ENCODE measurements at places on chromosomes 5 and 9. TPM values are rescaled to one million over a fixed set of nuclear protein-coding genes. Genes with fewer than 3 reads are reported as not detected.
A peak's percentile ranks its signal among the peaks of the same experiment; 100 is the strongest.

The PTGER4 gene
- total RNA-seq = 1.0 TPM

GRCh38 chr9:93210974-93211653, 27.2 kb downstream of the WNK2 start:
- DNase-seq = no peak

DNA sequence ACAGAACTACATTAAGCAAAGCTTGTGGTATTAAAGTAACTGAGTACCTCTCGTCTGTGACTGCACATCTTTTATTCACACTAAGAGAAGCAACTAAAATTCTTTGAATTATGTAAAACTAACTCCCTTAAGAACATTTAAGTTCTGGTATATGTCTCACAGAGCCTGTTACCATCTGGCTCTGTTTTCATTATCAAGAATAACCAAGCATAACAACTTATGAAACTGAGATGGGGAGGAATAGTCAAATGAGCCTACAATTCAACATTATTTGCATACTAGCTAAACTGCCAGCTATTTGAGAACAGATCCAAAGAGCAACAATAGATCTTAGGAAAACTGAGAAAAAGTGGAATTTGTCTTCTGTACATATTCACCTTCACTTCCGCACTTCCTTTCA, 25.3 kb upstream of the ISOC1 start:
- no peak for DNase-seq

DNA sequence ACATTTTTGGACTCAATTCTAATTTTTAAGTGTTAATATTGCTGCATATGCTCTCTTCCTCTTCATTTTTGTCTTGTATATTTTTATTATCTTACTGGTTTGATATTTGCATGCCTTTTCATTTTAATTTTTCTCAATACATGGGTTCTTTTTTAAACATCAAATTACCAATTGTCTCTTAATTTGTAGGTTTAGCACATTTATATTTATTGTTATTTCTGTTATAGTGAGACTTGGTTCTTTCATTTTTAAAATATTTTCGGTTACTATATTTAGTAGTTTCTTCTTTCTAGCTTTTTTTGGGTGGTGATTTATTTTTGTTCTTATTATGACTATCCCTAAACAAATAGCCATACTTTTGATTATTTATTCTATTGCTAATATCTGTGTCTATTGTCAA, 19.4 kb downstream of the SPINK5 start:
- no peak for DNase-seq

The PCDHGC3 gene
- 28.1 TPM for total RNA-seq

The NMUR2 gene
- total RNA-seq = not detected

- peak; percentile 55 for DNase-seq
These were observed 9.2 kb upstream of the RARS1 start for GRCh38 chr5:168477060-168477459.

DNA sequence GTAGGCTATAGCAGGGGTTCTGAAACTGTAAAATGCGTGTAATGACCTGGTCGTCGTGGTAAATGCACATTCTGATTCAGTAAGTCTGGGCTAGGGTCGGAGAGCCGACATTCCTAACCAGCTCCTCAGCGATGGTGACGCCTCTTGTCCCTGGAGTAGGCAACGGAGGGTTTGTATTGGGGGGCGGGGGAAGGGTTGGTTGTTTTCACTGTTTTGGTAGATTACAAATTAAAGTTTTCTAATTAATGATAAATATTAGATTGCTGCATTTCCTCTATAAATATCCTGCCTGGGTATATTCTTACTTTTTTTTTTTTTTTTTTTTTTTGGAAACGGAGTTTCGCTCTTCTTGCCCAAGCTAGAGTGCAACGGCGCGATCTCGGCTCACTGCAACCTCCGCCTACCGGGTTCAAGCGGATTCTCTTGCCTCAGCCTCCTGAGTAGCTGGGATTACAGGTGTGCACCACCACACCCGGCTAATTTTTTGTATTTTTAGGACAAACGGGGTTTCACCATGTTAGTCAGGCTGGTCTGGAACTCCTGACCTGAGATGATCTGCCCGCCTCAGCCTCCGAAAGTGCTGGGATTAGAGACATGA, 566 bp upstream of the ALDH7A1 start:
- DNase-seq = no peak

The CCNI2 gene
- 1.2 TPM for total RNA-seq

DNA sequence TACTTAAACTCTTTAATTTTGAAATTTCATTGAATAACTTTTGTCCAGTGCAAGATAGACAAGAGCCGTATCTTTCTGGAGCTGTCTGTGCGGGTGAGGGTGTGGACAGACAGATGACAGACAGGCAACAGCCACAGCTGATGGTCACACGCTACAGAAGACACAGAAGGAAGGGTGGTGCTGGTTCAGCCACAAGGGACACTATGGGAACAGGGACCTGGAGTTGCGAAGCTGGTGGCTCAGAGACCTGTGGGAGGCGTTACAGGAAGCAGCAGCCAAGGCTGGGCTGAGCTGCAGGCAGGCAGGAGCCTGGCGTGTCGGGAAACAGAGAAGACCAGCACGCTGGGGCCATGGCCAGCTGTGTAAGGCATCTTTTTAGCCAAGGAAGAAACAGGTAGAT, 104.4 kb downstream of the WNK2 start:
- DNase-seq = peak; percentile 79

- no peak for DNase-seq
These were observed 86.0 kb upstream of the TBC1D2 start for GRCh38 chr9:98341157-98342097.

The ANKDD1B gene
- total RNA-seq = 1.9 TPM

The PIP5KL1 gene
- total RNA-seq = 7.8 TPM

The SHISAL2B gene
- total RNA-seq = 106 TPM

DNA sequence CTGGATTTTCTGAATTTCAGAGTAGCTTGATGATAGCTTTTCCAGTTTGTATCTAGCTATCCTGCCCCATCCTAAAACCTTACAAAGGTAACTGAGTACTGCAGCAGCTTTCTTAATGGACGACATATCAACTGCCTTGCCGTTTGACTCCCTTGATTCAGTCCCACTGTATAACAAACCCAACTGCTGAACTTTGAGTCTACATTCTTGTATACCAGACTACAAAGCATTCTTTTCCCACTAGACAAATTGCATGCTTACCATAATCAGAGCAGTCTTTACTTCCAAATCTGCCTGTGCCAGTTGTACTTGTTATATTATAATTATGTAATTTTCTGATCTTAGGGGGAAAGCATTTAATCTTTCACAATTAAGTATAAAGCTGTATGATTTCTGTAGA, 47.3 kb downstream of the ANKRD31 start:
- DNase-seq = no peak

DNA sequence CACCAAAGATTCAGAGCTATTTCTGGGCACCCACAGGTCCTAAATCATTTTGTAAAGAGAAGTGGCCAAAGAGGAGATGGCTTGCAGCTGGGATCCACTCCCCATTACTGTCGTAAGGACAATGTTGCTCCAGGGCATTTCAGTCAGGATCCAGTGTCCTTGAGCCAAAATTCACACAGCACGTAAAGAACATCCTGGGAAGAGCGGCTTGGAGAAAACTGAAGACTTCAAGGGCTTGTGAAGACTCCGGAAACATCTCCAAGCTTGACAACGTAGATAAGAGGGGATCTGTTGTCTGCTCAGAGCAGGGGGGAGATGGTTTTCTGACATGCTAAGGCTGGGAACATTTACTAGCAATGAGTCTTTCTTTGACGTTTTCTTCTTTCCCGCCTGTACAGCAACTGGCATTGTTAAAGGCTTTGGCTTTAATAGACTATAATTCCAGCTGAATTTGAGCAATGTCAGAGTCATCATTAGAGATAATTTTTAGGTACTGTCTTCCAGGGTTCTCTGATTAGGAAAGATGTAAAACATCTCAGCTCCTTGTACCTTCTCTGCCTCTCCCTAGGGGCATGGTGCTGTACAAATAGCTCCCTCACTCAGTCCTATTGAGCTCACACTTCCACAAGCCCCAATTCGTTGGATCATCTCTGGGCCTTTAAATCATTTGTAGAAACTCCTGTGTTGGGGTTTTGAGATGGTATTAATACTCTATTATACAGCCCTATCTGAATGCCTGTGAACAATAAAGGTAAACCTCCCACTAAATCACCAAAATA, 39.7 kb downstream of the EGFLAM start:
- DNase-seq = no peak

The F2RL2 gene
- 0.18 TPM for total RNA-seq

GRCh38 chr9:126424511-126424910, 97.9 kb downstream of the MVB12B start:
- DNase-seq = no peak

The SPATA31D1 gene
- not detected for total RNA-seq

- no peak for DNase-seq
These were observed 653.7 kb downstream of the NR2F1-AS1 start for GRCh38 chr5:92927291-92927778.

DNA sequence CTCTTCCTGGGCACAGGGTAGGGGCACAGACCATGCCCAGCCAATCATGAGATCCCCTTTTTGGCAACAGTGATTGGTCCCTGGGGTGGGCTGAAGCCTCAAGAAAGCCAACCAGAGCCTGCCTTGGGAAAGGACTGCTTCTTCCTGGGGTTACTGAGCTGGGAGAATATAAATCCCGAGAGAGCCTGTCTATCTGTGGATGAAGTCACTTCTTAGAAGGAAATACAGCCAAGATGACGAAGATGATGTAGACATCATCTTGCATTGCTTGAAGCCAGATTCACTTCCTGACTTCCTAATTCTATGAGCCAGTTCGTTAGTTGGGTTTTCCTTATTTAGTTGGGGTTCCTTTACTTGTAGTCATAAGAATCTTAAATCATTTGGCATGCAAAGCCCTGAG, 50.1 kb upstream of the PWWP2A start:
- DNase-seq = no peak

The TSPAN17 gene
- 53.4 TPM for total RNA-seq

- peak; percentile 38 for DNase-seq
These were observed 18.3 kb upstream of the TERT start for GRCh38 chr5:1312993-1313833.

DNA sequence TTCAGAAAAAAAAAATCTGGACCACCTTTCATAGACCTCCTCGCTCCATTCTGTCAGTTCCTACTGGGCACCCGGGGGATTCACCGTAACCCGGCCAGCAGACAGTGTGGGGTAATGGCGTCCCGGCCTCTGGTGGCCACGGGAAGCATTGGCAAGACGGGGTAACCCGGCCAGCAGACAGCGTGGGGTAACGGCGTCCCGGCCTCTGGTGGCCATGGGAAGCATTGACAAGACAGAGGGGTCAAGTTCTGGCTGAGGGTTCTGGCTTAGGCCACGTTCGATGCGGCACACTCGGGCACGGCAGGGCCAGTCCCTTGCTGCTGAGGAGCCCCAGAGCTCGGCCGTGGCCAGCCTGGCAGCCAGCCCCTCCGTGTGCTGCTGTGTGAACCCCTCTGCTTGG, 116.2 kb upstream of the RAPGEF1 start:
- DNase-seq = peak; percentile 93
